ENCODE measurements at places on chromosomes 6 and 20. TPM values are rescaled to one million over a fixed set of nuclear protein-coding genes. Genes with fewer than 3 reads are reported as not detected.

DNA sequence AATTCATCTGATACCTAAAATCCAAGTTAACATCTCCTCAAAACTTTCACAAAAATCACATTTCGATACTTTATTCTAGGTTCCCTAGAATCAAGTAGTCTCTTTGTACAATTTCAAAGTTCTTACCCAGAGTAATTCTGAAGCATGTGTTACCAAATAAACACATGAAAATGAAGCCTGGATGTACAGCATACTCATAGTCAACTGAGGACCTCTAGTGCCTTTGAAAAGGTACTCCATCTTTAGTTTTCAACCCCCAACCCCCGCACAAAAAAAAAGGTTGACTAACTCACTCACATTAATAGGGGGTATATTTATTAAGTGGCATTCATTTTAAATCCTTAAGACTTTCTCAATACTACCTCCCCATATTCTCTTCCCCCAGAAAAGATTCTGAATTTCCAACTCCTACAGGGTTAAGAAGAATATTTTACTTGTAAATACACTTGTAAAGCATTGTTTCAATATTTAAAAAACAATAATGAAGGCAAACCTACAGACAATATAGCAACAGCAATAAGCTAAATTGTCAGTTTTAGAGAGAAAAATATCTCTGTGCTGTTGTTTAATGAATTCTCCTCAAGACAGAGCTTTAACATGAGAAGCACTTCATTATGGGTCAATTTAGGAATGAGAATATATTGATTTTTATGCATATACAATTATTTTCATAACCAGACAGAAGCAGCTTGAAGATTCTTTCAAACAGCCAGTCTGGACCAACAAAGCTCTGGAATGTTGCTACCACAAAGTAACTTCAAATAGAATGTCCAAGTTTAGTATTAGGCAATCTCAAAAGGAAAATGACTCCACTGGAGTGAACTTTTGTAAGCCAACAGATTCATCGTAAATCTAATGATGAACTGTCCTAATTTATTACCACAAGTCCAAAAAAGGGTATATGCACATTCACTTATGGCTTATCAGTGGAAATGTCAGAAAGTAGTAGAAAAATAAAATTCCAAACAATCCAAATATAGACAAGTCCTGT is 3.3 kb downstream of the PLN start:
- peak; percentile 70 for ATAC-seq
- H3K27me3 ChIP-seq, result no peaks in the 10 kb centered on the region
- H3K4me3 ChIP-seq, result peak overlapping the region; percentile 95
- H3K4me1 ChIP-seq, result no peaks in the 10 kb centered on the region
- peak overlapping the region; percentile 93 for H3K27ac ChIP-seq

- H3K36me3 ChIP-seq, result peaks cover 92% of the 10 kb centered on the region
- peak; percentile 63 for ATAC-seq
- no peak overlapping the region for H3K4me3 ChIP-seq
- peak overlapping the region; percentile 67 for H3K27ac ChIP-seq
These were observed 60.5 kb downstream of the ZMYND8 start for GRCh38 chr20:47295921-47296426.

- no peaks in the 10 kb centered on the region for H3K4me1 ChIP-seq
- no peaks in the 10 kb centered on the region for H3K27me3 ChIP-seq
- ATAC-seq, result no peak
- no peak overlapping the region for H3K4me3 ChIP-seq
- no peaks in the 10 kb centered on the region for H3K36me3 ChIP-seq
These were observed 39.4 kb downstream of the GNAS-AS1 start for GRCh38 chr20:58811334-58811733.

GRCh38 chr20:24339210-24339641 is 130.2 kb upstream of the SYNDIG1 start:
- H3K4me1 ChIP-seq, result no peaks in the 10 kb centered on the region
- H3K27ac ChIP-seq, result no peak overlapping the region
- H3K36me3 ChIP-seq, result no peaks in the 10 kb centered on the region
- no peak for ATAC-seq
- H3K4me3 ChIP-seq, result no peak overlapping the region

DNA sequence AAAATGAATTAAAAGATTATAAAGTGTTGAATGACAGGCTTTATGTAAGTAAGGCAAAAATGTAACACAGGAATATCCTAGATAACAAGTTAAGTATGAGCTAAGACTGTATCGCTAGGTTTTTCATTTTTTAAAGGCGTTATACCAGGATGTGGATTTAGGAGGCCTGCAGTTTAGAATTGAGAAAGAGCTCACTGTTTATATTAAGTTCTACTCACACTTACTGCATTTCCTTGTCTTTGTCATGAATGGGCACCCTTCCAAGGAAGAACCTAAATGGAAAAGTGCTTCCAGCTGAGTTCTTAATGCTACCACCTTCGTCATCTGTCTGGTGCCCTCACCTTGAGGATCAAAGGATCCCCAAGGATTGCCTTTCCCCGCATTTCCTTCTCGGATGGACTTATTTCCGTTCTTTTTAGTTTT is 148.7 kb downstream of the SOX4 start:
- H3K36me3 ChIP-seq, result no peaks in the 10 kb centered on the region
- ATAC-seq, result no peak
- H3K27ac ChIP-seq, result peak overlapping the region; percentile 52

DNA sequence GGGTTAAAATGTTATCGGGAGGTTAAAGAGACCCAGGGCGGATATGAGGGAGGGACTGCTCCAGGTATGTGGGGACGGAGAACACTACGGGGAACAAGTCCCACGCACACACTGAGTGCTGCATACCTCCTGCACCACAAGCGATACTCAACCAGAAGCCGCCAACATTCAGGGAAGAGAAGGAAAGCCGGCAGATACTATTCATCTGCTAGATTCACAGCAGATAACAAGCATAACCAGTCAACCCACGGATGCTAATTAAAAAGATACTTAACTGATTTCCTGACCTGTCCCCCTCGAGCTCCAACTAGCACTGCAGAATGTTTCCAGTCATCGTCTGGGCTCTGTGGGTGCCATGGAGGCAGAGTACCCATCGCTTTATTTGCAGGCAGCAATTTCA is 45.1 kb upstream of the RPS6KA2 start:
- ATAC-seq, result no peak
- H3K36me3 ChIP-seq, result no peaks in the 10 kb centered on the region
- H3K27ac ChIP-seq, result no peak overlapping the region
- no peak overlapping the region for H3K4me3 ChIP-seq
- no peaks in the 10 kb centered on the region for H3K27me3 ChIP-seq

Gene SFTA2
- total RNA-seq, result not detected

Gene SNAP25
- 1.8 TPM for total RNA-seq

Gene GPX5
- not detected for total RNA-seq
